Neuronal stem cell (in vitro differentiated cells): ENCODE measurements at places on chromosomes 13 and 19.
A peak's percentile ranks its signal among the peaks of the same experiment; 100 is the strongest.

- no peak for DNase-seq
- H3K27ac ChIP-seq = no peak overlapping the region
- H3K4me1 ChIP-seq = peaks cover 31% of the 10 kb centered on the region
- no peaks in the 10 kb centered on the region for H3K27me3 ChIP-seq
Measured at GRCh38 chr19:41327576-41328156, 17.7 kb downstream of the CCDC97 start.

DNA sequence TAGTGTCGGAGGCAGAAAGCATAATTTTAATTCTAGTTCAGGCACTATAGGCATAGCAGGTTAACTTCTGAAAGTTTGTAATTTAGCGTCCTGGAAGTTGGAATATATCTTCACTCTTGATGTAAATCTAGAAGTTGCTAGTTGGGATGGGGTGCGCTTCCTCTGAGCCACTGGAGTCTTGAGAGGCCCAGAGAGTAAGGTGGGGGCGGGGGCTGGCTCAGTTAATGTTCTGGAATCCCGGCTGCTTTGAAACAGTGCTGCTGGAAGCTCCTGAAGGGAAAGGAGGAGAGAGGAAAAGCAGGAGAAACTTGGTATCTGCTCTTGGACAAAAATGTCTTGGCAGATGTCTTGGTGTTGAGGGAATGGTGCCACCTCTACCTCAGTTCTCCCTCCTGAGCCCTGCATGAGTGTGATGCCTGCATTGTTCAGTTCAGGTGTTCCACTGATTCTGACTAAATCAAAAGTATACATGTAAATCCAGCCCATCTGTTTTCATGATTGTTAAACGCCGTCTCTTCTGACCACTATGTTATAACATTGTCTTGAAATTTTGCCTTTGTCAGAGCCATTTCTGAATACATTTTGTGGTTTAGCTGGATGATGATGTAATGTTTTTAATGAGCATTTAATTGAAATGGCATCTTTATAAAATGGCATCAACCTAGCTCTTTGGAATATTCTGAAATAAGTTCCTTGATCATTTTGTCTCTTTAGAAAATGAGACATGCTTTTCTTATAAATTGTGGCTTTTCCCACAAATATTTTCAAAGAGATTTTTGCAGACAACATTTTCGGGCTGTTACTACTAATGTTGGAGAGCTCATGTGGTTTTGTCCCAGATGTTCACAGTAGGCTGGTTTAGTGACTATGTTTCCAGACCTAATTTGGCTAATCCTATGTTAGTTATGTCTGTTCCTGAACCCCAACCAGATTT is 202.7 kb downstream of the SHISA2 start:
- H3K4me1 ChIP-seq = no peaks in the 10 kb centered on the region
- H3K27ac ChIP-seq = no peak overlapping the region
- DNase-seq = no peak

GRCh38 chr13:20544201-20544923 is 18.7 kb upstream of the CRYL1 start:
- H3K4me3 ChIP-seq = no peak overlapping the region
- no peaks in the 10 kb centered on the region for H3K27me3 ChIP-seq
- no peaks in the 10 kb centered on the region for H3K36me3 ChIP-seq
- no peak overlapping the region for H3K27ac ChIP-seq
- peaks cover 3% of the 10 kb centered on the region for H3K4me1 ChIP-seq

DNA sequence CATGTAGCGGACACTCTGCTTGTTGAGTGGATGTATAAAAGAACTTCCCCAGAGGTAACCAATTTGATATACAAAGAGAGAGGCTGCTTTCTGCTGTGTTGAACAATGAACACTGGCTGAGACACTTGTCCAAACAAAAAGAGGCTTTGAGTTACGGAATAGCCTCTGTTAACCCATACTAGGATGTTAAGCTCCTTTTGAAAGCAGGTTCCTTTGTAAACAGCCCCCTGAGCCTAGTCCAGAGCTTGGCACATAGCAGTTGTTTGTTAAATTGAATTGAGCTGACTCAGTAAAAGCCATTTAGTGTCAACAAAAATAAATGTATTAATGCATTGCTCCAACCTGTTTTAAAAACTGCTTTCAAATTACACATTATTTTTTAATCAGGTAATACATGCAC is 200.1 kb downstream of the MZT1 start:
- no peak for DNase-seq
- no peak overlapping the region for H3K4me3 ChIP-seq
- no peak overlapping the region for H3K27ac ChIP-seq

DNA sequence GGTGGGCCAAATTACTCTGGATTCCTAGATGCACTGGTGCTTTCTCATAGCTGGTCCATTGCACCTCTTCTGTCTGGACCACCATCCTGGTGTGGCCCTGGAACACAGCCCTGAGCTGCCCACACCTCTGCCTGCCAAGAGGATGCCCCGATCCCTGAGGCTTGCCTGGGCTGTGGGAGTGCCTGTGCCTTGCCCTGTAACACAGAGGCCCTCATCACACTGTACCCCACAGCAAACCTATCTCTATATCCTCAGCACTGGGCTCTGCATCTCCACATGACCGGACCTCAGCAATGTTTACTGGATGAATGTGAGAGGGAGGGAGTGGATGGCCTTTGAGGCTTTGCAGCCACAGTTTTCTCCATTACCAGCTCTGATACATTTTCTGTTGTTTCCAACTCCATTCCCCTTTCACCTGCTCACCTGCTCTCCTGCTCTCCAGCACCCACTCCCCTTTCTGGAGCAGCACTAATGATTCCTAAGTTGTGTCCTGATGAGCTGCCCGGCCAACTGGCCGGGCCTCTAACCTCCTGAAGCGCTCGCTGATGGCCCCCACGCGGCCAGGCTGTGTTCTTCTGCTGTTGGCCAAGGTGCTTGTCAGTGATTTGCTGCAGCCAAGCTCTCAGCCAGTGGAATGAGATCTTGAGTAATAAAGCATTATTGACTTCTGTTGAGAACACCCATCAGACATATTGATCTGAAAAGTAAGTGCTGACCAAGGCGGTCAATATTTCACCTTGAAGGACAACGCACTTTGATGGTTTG is 232.6 kb downstream of the TEX29 start:
- DNase-seq = no peak
- no peaks in the 10 kb centered on the region for H3K4me1 ChIP-seq
- H3K27ac ChIP-seq = no peak overlapping the region
- H3K36me3 ChIP-seq = no peaks in the 10 kb centered on the region
- H3K27me3 ChIP-seq = peaks cover 13% of the 10 kb centered on the region

DNA sequence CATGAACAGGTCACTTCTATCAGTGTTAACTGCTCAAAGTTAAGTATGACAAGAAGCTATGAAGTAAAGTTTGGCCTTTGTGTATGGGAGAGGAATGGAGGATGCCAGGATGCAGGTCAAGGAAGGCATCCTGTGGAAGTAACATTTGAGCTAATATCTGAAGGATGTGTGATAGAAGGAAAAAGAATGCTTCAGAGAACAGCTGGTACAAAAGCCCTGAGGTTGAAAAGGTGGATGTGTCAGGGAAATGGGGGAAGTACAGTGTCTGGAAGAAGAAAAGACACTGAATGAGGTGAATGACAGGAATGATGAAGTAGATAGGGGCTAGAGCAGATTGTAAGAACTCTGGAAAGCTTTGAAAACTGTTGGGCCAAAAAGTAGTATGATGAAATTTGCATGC is 67.1 kb downstream of the ZNF91 start:
- H3K27me3 ChIP-seq = no peaks in the 10 kb centered on the region
- DNase-seq = no peak
- no peak overlapping the region for H3K27ac ChIP-seq
- H3K4me1 ChIP-seq = no peaks in the 10 kb centered on the region
- H3K4me3 ChIP-seq = no peak overlapping the region

GRCh38 chr19:5364674-5365073 is 24.1 kb upstream of the PTPRS start:
- no peaks in the 10 kb centered on the region for H3K36me3 ChIP-seq
- no peak overlapping the region for H3K4me3 ChIP-seq
- H3K4me1 ChIP-seq = peaks cover 3% of the 10 kb centered on the region
- DNase-seq = no peak
- H3K27ac ChIP-seq = no peak overlapping the region

DNA sequence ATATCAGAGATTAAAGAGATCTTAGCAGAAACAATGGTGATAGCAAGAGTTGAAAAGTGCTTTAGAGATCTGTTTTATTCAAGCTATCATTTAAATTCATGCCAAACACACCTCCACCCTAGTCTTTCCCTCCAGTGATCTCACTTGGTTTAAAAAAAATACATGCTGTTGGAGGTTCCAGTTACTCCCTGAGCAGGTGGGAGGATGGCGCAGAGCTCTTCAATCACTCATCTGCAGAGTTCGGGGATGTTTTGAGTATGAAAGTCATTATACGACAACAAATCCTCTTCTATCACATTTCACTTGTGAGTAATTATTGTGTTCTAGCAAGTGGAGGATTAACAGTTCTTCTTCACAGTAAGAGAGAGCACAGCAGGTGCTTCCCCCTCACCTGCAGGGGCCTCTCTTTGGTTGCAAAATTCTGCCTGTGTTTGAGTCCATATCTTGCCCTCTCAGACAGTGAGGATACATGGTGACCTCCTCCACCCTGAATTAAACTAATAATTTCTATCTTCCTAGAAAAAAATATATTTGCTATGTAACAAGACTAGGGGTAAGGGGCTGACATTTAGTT is 376.7 kb downstream of the LIG4 start:
- no peak overlapping the region for H3K27ac ChIP-seq
- H3K27me3 ChIP-seq = no peaks in the 10 kb centered on the region
- no peak for DNase-seq
- no peaks in the 10 kb centered on the region for H3K36me3 ChIP-seq

- no peak overlapping the region for H3K27ac ChIP-seq
- no peak overlapping the region for H3K4me3 ChIP-seq
- no peaks in the 10 kb centered on the region for H3K4me1 ChIP-seq
- DNase-seq = no peak
- H3K27me3 ChIP-seq = no peaks in the 10 kb centered on the region
Measured at GRCh38 chr13:59837101-59837500, 326.6 kb downstream of the DIAPH3 start.

GRCh38 chr19:32677657-32678056 is 2.0 kb downstream of the RGS9BP start:
- H3K27ac ChIP-seq = peak overlapping the region; percentile 70
- peaks cover 16% of the 10 kb centered on the region for H3K4me1 ChIP-seq
- H3K27me3 ChIP-seq = peaks cover 13% of the 10 kb centered on the region
- peak; percentile 87 for DNase-seq

DNA sequence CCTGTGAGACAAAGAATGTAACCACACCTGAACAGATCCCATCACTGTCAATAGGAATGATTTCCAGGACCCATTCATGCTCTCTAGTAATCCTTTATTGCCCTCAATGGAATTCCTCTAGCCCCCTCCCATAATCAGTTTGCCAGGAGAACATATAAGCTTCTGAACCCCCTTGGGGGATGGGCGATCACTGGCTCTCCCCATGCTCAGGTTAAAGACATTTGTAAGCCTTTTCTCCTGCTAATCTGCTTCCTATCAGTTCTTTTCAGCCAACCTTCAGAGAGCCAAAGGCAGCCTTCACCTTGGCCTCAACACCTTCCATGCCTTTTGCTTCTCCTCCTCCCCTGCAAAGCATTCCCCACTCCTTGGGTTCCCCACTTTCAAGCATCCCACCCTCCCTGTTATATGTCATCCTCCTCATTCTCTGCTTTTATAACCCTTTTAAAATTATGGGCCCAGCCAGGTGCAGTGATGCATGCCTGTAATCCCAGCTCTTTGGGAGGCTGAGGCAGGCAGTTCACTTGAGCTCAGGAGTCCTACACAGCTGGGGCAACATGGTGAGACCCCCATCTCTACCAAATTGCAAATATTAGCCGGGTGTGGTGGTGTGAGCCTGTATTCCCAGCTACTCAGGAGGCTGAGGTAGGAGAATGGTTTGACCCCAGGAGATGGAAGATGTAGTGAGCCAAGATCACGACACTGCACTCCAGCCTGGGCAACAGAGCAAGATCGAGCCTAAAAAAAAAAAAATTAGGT is 12.4 kb downstream of the DPRX start:
- H3K27me3 ChIP-seq = no peaks in the 10 kb centered on the region
- no peak overlapping the region for H3K27ac ChIP-seq
- peaks cover 4% of the 10 kb centered on the region for H3K4me1 ChIP-seq
- DNase-seq = no peak
- no peaks in the 10 kb centered on the region for H3K36me3 ChIP-seq

DNA sequence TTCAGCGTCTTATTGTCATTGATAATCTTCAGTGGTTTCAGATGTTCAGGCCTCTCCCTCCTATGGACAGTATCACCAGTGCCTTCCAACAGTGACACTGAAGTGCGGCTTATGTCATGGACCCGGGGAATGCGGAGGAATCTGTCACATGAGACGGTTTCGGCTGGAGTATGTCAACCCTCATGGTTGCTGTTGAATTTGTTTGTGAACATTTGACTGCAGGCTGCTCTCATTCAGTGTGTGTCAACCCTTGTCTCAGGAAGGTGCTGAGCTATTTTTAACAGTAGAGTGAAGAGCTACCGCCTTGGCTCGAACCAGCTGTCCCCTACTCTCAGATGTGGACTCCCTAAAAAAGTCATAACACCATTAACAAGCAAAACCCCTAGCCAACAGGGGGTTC is 138.8 kb upstream of the RNF113B start:
- peaks cover 17% of the 10 kb centered on the region for H3K4me1 ChIP-seq
- peaks cover 2% of the 10 kb centered on the region for H3K36me3 ChIP-seq
- no peaks in the 10 kb centered on the region for H3K27me3 ChIP-seq
- no peak overlapping the region for H3K27ac ChIP-seq
- no peak overlapping the region for H3K4me3 ChIP-seq

DNA sequence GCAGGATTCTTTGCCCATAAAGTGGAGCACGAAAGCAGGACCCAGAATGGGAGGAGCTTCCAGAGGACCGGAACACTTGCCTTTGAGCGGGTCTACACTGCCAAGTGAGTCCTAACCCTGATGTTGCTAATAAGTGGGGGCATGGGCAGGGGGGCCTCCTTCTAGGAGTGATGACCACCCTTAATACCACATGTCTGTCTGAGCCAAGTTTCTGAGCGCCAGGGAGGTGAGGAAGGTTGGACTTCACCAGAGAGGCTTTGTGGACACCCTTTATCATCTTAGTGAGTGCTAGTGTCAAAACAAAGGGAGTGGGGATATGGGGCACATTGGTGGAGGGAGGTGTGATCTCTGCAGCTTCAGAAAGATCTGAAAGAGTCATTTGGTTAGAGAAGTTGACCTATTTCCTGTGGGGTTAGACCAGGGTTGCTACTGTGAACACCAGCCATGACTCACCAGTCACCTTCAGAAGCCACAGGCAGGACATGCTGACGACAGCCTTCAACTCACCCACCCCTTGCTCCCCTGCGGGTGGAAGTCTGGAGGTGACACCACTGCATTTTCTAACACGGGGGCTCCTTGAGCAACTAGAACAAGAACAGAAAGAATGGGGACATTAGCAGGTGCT is 8.8 kb downstream of the ALOX5AP start:
- no peaks in the 10 kb centered on the region for H3K36me3 ChIP-seq
- H3K27me3 ChIP-seq = no peaks in the 10 kb centered on the region
- H3K4me3 ChIP-seq = no peak overlapping the region
- H3K4me1 ChIP-seq = peaks cover 5% of the 10 kb centered on the region
- no peak for DNase-seq
- no peak overlapping the region for H3K27ac ChIP-seq

DNA sequence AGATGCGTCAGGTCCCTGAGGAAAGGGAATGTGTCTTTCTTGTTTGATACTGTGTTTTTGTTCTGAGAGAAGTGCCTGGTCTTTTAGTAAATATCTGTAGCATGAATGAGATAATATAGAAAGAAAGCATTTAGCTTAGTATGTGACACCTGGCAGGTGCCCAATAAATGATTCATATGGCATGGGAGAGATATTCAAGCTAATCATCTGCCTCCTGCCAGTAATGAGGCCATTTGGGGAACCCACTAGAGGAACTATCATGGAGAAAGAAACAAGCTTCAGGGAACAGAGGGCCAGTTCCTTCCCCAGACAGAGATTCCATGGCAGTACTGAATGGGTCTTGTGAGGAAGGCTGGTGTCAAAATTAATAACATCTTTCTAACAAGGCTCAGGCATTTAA is 603.9 kb downstream of the DCT start:
- DNase-seq = no peak
- H3K36me3 ChIP-seq = no peaks in the 10 kb centered on the region
- H3K27ac ChIP-seq = no peak overlapping the region
- H3K27me3 ChIP-seq = no peaks in the 10 kb centered on the region
- H3K4me1 ChIP-seq = no peaks in the 10 kb centered on the region
- no peak overlapping the region for H3K4me3 ChIP-seq
